ENCODE measurements at places on chromosomes 4 and X.

GRCh38 chr4:39170301-39170700 lies 12.0 kb upstream of the WDR19 start:
- DNase-seq = no peak

DNA sequence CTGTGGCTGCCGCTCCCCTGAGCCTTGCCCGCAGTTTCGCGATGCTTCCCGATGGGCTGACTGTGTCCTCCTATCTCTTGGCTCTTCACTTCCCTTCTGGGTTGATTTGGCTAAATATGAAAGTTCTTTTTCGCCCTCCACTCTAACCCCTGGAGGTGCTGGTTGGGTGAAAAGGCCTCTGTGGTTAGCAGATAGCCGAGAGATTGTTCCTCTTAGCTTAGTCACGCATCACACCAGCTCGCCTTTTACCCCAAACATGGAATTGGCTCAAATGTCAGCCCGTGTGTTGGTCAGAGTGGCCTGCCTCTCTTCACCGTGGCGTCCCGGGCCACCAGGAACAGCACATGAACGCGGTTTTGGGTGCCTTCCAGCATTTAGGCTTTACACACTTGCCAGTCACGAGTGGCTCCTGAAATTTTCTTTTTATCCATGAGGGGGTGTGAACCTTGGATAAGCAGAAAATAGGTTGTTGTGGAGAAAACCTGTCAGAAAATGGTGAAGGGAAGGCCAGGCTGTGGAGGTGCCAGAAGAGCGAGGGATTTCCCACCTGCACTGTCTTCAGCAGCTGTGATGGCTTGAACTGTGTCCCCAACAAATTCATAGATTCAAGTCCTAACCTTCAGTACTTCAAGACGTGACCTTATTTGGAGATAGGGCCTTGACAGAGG lies 8.9 kb downstream of the CLCN4 start:
- peak; percentile 34 for DNase-seq

DNA sequence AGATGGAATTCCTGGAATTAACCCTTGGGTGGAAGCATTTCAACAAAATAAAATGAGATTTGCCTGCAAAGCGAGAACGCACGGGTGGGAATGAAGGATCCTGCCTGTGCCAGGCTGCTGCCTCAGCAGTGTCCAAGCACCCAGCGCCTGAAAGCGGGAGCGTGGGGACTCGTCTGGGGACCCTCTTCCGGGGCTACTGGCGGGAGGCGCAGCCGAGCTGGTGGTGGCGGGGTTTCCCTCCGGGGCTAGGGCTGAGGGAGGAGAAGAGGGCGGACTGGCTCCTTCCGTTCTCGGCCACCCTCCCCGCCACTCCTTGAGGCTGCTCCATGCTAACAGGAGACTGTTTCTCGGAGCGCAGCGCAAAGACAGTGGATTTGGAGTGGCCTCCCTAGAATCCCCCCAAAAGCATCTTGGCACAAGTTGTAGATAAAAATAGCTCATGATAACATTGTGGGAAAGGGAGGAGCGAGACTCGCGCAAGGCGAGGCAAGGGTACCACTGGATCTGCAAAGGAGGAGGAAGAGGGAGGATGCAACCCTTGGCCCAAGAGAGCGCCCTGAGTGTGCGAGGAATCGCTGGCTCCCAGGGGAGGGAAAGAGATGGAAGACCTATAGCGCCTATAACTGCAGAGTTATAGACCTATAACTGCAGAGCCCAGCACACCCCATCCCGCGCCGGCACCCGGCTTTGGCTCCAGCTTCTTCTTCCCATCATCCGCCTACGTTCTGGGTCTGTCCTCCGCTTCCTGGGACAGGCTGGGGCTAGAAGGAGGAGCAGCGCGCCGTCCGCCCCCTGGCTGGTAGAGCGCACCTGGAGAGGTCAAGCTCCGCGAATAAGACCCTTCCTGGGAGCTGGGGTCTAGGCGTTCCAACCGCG lies 1.3 kb downstream of the HS3ST1 start:
- DNase-seq = no peak

DNA sequence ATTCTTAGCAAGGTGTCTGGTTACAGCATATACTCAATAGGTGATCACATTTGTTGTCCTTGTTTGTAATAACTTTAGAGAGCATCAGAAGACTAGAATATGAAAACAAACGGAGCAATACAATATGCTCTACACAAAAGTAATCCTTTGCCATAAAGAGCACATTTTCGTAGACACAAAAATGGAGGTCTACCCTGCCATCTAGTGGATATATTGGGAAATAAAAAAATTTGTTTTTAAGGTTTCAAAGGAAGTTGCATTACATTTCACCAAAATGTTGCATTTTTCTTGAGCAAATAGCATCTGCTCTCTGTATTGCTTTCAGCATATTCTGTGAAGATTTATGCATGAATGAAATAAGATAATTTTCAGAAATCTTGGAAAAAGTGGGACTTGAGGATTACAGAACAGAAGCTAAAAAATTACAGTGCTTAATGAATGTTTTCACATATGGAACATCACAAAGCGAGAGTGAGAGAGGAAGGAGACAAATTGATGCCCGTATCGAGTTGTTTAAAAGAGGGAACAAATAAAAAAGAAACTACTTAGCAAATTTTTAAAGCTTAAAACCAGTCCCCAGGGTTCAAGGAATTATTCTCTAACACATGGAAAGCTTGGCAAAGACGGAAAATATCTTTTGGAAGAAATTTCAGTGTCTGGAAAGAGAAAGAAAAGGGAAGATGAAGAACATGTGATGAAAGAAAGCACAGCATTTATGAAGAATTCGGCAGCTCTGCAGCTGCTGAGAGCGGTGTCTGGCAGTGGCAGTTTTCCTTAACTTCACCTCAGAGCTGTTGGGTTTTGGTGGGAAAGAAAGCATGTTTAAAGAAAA lies 390.1 kb downstream of the ANKRD50 start:
- peak; percentile 11 for DNase-seq

DNA sequence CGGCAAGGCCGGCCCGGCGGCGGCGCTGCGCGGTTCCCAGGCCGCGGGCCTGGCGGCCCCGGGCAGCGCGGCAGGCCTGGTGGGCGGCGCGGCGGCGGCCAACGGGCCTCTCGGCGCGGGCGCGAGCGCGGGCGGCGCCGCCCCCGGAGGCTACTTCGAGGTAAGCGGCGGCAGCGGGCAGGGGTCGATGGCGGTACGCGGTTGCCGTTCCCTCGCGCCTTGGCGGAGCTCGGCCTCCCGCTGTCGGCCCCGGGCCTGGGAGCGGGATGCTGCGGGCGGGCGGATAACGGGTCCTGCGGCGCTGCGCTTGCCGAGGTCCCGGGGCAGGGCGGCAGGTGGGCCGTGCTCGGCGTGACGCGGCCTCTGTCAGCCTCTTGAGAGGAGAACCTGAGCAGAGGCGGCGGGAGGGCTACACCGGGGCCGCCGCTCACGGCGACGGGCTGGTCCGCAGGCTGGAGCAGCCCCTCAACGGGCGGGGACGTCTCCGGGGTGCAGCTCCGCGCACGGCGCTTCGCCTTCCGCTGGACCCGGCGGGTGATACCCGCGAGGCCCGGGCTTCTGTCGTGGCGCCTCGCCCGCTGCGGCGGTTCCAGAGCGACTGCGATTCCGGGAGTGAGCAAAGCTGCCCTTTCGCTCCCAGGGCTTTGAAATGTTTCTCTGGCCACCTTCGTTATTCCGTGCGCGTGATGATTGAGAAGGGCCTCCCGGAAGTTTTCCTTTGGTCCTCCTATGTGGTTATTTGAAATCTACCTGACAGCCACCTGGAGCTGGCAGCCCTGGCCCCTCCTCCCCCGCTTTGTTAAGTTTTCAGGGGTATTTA lies 774 bp downstream of the FAM193A start:
- peak; percentile 40 for DNase-seq

GRCh38 chr4:36164900-36165630 lies 79.2 kb downstream of the ARAP2 start:
- DNase-seq = no peak

Measured in GM10248 (cell line).